Fibroblast of gingiva (primary cell): ENCODE measurements at places on chromosomes 5 and 9.

DNA sequence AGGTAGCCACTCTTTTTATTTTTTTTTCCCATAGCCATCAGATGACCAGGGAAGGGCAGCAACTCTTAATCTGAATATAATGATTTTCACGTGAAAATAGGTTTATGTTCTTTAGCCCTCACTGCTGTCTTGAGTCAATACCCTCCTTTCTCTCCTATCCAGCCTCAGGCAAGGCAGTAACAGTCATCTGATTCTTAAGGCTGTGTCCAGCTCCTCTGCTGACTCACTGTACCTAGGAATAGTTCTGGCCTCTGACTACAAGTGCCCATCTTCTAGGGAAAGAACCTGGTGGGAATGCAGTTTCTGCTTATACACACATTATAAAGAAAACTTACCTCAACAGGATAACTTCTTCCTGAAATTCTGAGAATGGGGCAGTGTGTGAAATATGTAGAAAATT is 30.7 kb downstream of the DHX29 start:
- no peak for DNase-seq

- DNase-seq: no peak
These were observed 40.7 kb downstream of the ASTN2 start for GRCh38 chr9:117374076-117374725.

- DNase-seq: peak; percentile 82
These were observed at the start of gene GPX8 for GRCh38 chr5:55159763-55160492. GPX8 (plus strand) TSS chr5:55160171; CDS start chr5:55160193, 22 bp downstream.

DNA sequence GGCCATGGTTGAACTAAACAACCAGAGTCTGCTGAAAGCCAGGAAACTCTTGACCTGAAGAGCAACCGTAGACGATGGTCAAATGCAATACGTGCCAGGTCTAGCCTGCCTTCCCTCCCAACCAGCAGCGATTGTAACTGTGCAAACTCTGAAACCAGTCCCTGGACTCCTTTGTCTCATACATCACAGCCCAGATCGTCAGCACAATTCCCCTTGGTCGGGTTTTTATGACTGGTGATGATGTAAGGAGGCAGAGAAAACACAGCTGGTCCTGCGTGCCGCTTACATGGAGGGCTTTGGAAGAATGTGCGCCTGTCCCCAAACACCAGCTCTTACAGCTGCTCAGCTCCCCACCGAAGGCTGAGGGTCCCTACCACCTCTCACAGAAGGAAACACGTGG is 24.6 kb downstream of the SMIM23 start:
- no peak for DNase-seq

GRCh38 chr5:170218726-170219125 is 14.1 kb upstream of the C5orf58 start:
- no peak for DNase-seq

GRCh38 chr9:77726289-77726688 is 78.2 kb upstream of the GNA14 start:
- no peak for DNase-seq

DNA sequence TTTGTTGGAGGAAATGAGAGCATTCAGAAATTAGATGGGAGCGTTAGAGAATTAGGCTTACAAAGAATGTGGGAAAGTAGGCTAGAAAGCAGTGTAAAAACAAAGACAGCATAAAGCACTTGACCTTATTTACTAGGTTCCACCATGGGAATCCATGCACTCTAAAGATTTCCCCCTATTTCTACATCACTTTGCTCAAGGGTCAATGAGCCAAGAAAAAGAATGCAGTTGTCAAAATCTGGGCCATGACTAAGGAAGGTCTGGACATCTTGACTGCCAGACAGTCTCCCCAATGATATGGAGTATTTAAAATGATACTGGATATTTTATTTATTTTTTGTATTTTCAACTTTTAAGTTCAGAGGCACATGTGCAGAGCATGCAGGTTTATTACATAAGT is 3.4 kb downstream of the TLR4 start:
- no peak for DNase-seq
